Endodermal cell (in vitro differentiated cells): ENCODE measurements at places on chromosomes 7 and 10. TPM values are rescaled to one million over a fixed set of nuclear protein-coding genes. Genes with fewer than 3 reads are reported as not detected.

Gene FAM24B
- 0.89 TPM in 1 of 3 replicates, not detected in the others for total RNA-seq

Gene HOXA2
- not detected in 3 replicates for total RNA-seq

Gene POM121L12
- not detected in 2 replicates for total RNA-seq

Gene MET
- total RNA-seq = 7.3 and 8.3 TPM in 2 replicates

- DNase-seq = peak; percentile 51
- H3K27me3 ChIP-seq = no peaks in the 10 kb centered on the region
- H3K27ac ChIP-seq = no peak overlapping the region
- H3K4me1 ChIP-seq = no peaks in the 10 kb centered on the region
- no peaks in the 10 kb centered on the region for H3K36me3 ChIP-seq
Measured at GRCh38 chr10:26637521-26638275, 59.8 kb upstream of the PDSS1 start.

GRCh38 chr7:98968621-98969020 is 90.3 kb downstream of the TRRAP start:
- no peaks in the 10 kb centered on the region for H3K27me3 ChIP-seq
- no peak overlapping the region for H3K27ac ChIP-seq
- peaks cover 91% of the 10 kb centered on the region for H3K36me3 ChIP-seq
- no peaks in the 10 kb centered on the region for H3K4me1 ChIP-seq

- no peaks in the 10 kb centered on the region for H3K36me3 ChIP-seq
- H3K4me3 ChIP-seq = no peak overlapping the region
- no peaks in the 10 kb centered on the region for H3K27me3 ChIP-seq
- no peak overlapping the region for H3K27ac ChIP-seq
- no peaks in the 10 kb centered on the region for H3K4me1 ChIP-seq
- DNase-seq = peak; percentile 10
Measured at GRCh38 chr10:126262233-126262838, 125.9 kb downstream of the ADAM12 start.

- H3K27me3 ChIP-seq = no peaks in the 10 kb centered on the region
- H3K4me3 ChIP-seq = no peak overlapping the region
- no peaks in the 10 kb centered on the region for H3K4me1 ChIP-seq
- H3K36me3 ChIP-seq = peaks cover 87% of the 10 kb centered on the region
- no peak for DNase-seq
- H3K27ac ChIP-seq = no peak overlapping the region
Measured at GRCh38 chr10:70858759-70859158, 29.6 kb downstream of the PCBD1 start.

DNA sequence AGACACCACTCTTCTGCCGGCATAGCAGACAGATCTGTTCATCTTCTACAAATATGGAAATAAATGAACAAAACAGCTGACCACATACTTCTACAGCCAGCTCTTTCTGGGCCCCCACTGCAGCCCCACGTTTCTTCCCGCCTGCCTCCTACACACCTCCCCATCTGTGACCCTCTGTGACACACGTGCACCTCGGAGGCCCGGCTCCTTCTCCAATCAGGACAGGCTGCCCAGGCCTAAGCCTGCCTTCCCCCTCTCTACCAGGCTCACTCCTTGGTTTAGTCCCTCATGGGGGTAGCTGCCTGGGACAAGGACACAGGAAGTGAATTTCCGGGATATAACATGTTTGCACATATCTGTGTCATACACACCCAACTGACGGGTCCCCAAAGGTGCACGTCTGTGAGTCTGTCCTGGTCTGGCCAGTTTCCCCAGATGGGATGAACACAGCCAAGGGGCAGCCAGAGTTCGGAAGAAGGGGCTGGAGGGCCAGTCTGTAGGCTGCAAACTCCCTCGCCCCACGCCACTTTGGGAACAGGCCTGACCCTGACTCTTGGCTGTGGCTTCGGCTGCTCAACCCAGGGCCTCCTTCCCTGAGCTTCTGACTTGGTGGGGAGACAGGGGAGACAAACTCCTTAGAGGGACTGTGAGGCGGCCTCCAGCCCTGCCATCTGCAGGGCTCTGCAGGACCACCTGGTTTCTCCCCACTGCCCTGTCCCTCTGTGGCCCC is 30.3 kb downstream of the PITRM1 start:
- H3K4me1 ChIP-seq = no peaks in the 10 kb centered on the region
- H3K27me3 ChIP-seq = no peaks in the 10 kb centered on the region
- H3K27ac ChIP-seq = no peak overlapping the region
- no peak overlapping the region for H3K4me3 ChIP-seq
- peaks cover 80% of the 10 kb centered on the region for H3K36me3 ChIP-seq

DNA sequence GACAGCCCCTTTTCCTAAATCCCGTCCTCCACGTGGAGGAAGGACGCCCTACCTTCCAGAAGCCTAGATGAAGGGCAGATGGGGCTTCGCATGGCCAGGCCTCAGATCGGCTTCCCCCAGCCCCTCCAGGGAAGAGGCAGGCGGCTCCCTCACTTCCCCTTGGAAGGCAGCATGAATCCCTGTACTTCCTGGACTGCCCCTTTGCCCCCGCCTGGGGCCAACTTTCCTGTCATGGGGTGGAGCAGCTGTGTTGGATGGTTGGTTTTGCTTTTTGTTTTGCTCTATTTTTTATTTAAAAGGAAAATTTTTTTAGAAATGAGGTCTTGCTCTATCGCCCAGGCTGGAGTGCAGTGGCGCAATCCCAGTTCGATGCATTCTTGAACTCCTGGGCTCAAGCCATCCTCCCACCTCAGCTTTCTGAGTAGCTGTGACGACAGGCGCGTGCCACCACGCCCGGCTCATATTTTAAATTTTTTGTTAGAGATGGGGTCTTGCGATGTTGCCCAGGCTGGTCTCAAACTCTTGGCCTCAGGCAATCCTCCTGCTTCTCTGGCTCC is 27.2 kb downstream of the GTF2IRD1 start:
- no peak overlapping the region for H3K4me3 ChIP-seq
- H3K36me3 ChIP-seq = peaks cover 9% of the 10 kb centered on the region
- no peak for DNase-seq
- H3K27ac ChIP-seq = peak overlapping the region; percentile 97

DNA sequence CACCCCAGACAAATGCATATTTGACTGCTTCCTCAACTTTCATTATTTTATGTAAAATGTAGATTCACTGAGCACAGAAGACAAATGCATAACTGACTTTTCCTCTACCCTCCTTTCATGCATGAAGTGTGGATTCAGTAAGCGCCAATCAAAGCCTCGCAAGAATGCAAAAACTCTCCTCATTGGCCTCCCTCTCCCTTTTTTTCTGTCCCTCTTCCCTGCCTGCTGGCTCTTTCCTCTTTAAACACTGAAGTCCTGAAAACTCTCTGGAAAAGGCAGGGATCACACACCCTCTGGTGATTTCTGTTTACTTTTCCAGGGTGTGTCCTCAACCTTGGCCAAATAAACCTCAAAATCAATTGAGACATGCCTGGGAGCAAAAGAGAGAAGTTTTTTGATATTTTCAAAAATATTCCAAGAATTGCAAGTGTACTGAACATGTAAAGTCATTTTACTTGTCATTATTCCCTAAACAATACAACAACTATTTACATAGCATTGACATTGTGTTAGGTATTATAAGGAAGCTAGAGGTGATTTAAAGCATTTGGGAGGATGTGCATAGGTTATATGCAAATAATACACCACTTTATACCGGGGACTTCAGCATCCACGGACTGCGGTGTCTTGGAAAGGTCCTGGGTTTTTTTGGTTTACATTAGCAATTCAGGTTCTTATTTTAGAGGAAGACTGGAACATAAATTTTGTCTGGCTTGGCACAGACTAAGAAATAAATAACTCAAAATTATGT is 71.4 kb downstream of the SEC61G start:
- H3K27me3 ChIP-seq = no peaks in the 10 kb centered on the region
- no peak overlapping the region for H3K4me3 ChIP-seq
- no peak overlapping the region for H3K27ac ChIP-seq
- DNase-seq = no peak
- no peaks in the 10 kb centered on the region for H3K36me3 ChIP-seq

DNA sequence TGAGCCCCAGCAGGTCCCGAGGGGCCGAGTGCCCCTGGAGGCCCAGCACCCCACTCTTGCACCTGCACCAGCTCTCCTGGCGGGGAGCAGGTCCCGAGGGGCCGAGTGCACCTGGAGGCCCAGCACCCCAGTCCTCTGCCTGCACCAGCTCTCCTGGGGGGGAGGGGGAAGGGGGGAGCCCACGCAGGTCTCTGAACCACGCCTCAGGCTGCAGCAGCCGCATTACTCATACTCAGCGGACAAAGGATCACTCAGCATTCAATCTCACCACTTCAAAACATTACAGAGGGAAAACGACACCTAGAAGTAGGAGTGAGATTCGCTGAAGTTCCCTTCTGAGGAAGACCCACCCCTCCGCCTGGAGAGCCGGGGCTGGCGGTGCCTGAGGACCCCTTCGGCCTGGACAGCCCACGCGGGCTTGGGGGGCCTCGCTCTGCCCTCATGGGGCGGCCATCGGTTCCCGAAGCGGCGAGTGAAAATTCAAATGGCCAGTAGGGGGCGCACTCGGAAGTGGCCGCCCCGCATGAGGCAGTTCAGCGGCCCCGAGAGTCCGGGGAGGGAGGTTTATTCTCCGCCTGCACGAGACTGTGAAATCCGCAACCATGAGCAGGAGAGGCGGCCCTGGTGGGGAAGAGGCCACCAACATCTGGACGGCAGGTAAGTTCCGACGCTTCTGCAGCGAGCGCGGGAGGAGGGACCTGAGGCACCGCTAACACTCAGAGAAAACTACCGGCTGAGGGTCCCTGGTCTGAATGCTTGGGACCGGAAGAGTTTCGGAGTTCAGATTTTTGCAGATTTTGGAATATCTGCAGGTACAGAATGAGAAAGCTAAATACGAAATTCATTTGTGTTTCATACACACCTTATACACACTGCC is 1.1 kb upstream of the GPER1 start:
- H3K27me3 ChIP-seq = no peaks in the 10 kb centered on the region
- no peaks in the 10 kb centered on the region for H3K36me3 ChIP-seq
- peak; percentile 93 for DNase-seq
- H3K27ac ChIP-seq = no peak overlapping the region
- peaks cover 4% of the 10 kb centered on the region for H3K4me1 ChIP-seq

DNA sequence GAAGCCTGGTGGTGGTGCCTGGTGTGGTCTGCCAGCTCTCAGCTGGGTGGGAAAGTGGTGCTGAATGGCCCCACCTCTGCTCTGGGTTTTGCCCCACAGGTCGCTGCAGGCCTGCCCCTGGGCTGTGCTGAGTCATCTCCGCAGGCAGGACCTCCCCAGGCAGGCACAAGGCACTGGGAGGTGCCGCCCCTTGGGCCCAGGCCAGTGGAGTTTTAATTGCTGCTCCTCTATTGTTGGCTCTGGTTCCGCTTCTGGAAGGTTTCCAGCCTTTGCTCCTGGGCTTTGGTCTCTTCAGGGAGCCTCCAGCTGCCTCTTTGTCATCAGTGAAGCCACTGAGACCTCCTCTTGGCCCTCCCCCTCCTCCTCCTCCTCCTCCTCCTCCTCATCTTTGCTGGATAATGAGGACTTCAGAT is 180.3 kb upstream of the GRB10 start:
- peak; percentile 63 for DNase-seq
- no peak overlapping the region for H3K27ac ChIP-seq
- no peaks in the 10 kb centered on the region for H3K4me1 ChIP-seq
- no peaks in the 10 kb centered on the region for H3K27me3 ChIP-seq

- H3K4me3 ChIP-seq = no peak overlapping the region
- H3K36me3 ChIP-seq = no peaks in the 10 kb centered on the region
Measured at GRCh38 chr10:86728056-86728455, 28.4 kb upstream of the BMPR1A start.

DNA sequence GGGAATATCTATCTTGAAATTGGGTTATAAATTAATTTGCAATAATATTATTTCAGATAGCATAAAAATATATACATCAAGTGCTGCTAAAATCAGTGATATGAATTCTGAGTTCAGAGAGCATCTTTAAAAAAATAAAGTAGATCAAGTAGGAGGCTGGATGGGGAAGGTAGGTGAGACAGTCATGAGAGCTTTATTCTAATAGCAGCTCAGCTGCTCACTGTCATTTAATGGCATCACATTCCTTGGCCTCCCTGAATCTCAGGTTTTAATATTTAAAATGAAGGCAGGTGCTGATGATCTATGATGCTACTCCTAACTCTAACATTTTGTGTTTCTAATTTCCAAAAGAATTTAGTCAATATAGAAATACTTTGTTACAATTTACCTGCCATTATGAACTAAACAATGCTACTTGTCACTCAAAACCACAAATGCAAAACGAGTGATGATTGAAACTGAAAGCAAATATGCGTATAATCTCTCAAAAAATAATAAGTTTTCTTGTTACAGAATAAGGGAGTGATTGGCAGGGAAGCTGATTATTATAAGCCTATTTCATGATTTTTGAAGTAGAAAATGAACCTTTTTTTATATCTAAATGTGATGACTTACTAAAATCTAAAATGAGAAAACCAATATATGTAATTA is 147.6 kb upstream of the CSTF2T start:
- H3K36me3 ChIP-seq = no peaks in the 10 kb centered on the region
- H3K4me3 ChIP-seq = no peak overlapping the region
- no peaks in the 10 kb centered on the region for H3K4me1 ChIP-seq
- no peak for DNase-seq
- H3K27me3 ChIP-seq = peaks cover 34% of the 10 kb centered on the region

DNA sequence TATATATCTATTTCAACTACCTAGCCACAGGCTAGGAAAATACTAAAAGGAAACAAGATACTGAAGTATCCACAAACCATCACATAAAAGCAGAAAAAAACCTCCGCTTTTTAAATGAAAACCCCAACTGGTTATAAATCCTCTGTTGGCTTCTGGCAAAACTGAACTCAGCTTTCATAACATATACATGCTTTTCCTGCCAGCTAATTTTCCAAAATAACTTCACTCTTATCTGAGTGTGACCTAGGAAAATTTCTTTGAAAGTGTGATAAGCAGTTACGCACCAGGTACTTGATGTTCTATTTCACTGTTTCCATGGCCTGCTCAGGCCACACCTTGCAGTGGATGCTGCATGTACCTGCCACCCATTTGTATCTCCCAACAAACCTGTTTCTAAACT is 11.8 kb downstream of the FAM3C start:
- no peak overlapping the region for H3K27ac ChIP-seq
- no peak overlapping the region for H3K4me3 ChIP-seq
- peaks cover 22% of the 10 kb centered on the region for H3K36me3 ChIP-seq

DNA sequence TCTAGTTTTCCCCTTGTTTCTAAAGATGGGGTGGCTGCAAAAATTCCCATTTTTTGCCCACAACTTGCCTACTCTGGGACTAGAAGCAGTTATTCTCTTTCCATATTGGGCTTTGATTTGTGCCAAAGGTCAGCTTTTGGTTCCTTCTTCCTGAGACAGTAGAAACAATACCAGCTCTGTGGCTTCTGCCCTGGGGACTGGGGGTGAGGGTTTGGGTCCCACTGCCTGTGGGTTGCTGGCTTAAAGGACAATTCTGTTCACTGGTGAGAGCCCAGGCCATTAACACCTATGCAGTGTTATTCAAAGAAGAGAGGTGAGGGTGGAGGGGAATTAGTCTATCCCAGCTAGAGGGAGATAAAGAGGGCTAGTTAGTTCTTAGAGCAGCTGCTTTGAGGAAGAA is 171.5 kb downstream of the CPEB3 start:
- peaks cover 31% of the 10 kb centered on the region for H3K27me3 ChIP-seq
- H3K4me1 ChIP-seq = peaks cover 3% of the 10 kb centered on the region
- H3K4me3 ChIP-seq = no peak overlapping the region
- H3K27ac ChIP-seq = no peak overlapping the region

- no peak for DNase-seq
- H3K36me3 ChIP-seq = no peaks in the 10 kb centered on the region
Measured at GRCh38 chr10:30854656-30855055, 177.0 kb downstream of the ZNF438 start.
